CD4-positive, alpha-beta T cell treated with Interleukin-4 for 4 hours (primary cell): ENCODE measurements at places on chromosomes 6 and 20.

DNA sequence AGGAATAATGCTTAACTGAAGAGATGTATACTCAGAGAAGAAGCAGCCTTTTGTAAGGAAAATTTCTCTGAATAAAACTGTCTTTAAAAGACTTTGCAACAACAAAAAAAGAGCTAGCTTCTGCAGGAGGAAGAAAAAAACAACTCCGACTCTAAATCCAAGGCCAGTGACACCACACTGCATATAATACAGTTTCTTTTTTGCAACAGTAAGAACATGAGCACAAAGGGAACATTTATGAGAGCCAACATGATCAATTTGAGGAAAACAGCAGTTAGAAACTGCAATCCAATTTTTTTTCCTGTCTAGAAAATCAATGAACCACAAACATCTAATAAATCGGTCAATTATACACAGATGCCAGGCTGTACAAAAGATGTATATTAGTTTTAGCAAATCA lies 42.9 kb upstream of the UST start:
- DNase-seq, result no peak

GRCh38 chr20:19349879-19350278 lies 137.4 kb downstream of the SLC24A3 start:
- no peak for DNase-seq

DNA sequence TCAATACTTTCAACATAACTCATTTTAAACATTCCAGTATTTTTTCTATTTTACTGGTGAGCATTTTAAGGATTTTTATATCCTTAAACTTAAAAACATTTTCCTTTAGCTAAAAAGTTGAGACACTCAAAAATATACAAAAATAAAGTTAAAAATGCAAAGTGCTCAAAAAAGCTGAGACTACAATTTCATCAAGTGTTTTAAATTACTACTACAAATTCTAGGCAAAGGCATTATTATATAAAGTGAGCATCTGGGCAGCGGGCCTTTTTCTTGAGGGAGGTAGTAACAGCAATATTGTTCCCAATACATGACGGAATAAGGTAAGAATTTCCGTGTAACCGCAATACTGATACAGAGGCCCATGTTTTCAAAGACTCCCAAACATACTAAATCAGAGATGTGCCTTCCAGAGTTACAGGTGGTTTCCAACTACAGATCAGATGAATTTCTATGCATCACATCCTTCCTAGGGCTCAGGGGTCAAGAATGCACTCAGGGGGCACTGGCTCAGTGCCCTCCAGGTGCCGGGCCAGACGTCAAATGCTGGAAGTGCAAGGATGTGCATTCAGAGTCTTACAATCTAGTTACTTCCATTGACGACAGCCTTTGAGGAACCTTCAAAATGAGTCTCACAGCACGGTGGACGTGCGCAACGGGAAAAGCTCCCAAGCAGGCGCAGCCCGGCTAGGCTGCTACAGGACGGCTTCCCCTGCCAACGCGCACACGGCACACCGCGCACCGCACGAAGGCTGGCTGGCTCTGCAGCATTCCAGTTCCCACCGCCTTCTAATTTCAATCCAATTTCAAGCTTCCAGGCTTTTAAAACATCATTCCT lies 1.7 kb downstream of the PHF10 start:
- DNase-seq, result peak; percentile 22

DNA sequence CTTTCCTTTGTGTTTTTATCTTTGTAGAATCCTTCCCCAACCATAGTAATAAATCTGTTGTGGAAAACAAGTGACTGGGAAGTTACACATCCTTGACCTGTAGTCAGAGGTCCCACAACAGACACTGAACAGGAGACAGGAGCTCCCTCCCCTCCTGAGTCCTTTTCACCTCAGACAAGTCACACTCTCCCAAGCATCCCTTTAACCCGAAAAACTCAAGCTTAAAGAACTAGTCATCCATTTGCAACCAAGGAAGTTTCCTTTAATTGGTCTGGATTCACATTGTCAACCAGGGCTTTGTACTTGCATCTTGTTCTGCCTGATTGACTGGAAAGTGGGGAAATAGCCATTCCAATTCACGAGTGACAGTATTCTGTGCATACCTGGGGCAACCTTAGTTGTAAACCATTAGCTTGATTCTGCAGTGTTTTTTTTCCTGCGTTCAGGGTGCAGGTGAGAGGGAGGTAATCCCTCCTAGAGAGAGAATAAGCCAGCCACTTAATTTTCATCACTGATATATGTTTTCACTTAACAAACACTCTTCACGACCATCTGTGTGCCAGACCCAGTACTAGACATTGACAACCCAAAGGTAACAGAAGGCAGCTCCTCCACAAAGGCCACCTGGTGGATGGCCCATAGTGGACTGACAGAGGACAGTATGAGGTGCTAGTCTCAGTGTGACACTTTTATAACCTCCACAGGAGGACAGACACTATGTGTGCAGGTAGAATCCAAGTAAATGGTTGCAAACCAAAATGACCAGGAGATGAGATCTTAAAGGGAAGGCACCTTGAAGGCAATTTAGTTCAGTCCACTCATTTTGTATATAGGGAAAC lies 112.4 kb downstream of the SLX4IP start:
- no peak for DNase-seq

DNA sequence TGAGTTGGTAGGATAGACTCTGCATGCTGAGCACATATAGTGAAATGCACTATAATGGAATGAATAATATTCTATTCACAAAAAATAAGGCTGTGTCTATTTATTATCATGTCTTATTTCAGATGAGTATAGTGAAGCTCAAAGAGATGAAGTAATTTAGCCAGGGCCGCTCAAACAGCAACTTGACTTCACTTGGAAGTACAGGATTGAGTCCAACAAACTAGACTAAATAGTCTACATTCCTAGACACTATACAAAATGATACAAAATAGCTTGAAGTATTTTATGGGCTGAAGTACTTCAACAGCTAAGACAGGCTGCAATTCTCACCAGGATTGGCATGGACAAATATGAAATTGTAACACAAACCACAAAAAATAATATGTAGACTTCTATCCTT lies 144.5 kb upstream of the DST start:
- DNase-seq, result no peak

GRCh38 chr6:163741342-163741741 lies 326.8 kb downstream of the QKI start:
- no peak for DNase-seq

DNA sequence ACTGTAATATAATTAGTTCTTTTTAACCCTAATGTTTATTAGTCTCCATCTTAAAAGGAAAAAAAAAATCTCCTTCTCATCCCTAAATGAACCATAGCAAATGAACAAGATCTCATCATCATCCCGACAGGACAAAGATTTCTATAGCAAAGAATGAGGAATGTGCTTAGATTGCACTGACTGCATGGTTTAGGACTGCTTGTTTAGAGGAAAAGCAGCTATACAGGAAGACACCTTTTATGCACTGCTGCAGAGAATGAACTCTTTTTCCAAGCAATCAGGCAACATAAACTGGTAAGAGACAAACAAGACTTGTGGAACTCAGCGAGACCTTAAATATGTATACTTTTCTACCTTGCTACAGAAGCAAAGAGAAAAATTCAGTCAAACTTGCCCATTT lies 26.8 kb downstream of the CSNK2A1 start:
- no peak for DNase-seq

DNA sequence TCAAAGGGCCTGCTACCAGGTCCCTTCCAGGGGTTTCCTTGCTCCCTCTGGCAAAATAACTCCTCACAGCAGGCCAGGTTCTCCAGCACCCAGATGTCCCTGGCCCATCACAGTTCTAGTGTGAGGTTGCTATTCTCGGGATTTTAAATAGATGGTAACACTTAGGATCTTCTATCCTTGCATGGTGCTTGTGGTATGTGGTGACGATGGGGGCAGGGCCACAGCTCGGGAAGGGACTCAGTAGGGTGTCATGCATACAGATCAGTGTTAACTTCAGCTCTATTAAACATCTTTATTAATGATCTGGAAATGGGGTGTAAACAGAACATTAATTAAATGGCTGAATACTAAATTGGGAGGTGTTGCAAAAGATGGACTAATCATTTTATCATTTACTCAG lies 323.8 kb downstream of the QKI start:
- no peak for DNase-seq

- DNase-seq, result no peak
Measured at GRCh38 chr6:25193460-25194171, 85.6 kb upstream of the CARMIL1 start.

GRCh38 chr6:54491431-54491830 lies 183.2 kb downstream of the TINAG start:
- DNase-seq, result no peak

GRCh38 chr20:4014031-4014474 lies 1.3 kb downstream of the RNF24 start:
- DNase-seq, result peak; percentile 50

GRCh38 chr6:129646642-129647041 lies 63.3 kb downstream of the ARHGAP18 start:
- no peak for DNase-seq

- DNase-seq, result no peak
Measured at GRCh38 chr20:57265997-57266290, 497 bp downstream of the BMP7 start.

DNA sequence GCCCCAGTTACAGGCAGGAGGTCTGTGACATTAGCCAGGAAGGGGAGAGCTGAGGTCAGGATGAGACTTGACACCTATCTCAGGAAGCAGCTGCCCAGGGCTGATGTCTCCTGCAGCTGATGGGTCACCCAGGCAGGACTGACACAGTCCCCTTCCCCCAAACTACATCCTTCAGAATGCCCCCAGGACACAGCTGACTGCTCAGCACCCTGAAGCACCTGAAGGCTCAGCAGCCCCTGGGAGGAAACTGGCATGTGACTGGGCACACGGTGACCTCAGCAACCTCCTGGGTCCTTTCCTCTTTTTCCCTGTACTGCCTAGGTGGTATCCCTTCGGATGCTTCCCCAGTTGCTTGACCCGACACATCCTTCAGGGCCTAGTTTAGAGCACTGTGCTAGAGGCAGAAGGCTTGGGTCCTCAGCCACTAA lies 1.9 kb downstream of the SDC4 start:
- DNase-seq, result no peak

- DNase-seq, result no peak
Measured at GRCh38 chr6:54106727-54107126, 4.5 kb upstream of the MLIP start.
